ENCODE measurements at places on chromosomes 5 and 9.

DNA sequence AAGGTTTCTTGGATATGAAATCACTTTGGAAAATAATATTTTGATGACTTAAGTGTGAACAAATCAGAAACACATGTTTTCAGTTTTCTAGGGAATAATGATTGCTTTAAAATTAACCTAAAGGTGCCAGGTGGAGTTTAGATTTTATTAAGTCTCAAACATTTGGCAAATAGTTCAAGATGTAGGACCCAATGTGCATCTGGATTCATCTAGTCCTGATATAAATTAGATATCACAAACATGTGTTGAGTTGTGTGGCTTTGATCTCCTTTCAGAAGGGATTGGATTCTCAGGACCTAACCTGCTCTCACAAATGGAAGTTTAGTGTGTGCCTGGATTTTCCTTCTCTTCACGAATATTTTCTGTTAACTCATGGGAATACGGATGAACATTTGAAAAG is 291.4 kb upstream of the ISL1 start:
- no peak for DNase-seq

DNA sequence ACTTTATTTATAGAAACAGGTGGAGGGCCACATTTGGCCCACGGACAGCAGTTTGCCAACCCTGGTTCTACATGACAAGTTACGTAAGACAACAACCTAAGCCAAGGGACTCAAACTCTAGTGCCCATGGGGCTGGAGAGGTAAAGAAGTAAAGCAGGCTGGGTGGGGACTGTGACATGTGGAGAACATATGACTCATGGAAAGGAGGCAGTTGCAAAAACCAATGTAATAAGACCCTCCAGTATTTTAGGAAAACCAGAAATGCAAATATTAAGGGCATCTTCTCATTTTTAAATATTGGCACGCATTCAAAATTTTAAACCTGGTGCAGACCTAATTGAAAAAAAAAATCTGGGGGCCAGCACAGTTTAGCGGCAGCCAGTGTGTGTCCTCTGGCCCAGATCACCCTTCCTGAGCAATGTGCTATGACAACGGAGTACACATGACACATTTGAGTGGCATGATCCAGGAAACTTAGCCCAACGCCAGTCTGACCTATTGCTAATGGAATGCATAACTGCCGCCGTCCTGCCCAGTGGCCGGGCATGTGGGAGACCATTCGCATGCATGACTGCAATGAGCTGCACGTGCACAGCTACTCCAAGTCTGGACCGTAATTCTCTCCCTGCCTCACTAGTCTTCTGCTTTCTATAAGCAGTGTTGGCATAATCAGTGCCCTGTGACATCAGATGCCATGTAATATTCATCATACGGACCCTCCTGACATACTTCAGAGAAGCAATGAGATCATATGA is 97.2 kb downstream of the SH3TC2 start:
- no peak for DNase-seq

GRCh38 chr5:115501464-115502210 is 42.9 kb downstream of the FEM1C start:
- no peak for DNase-seq

- DNase-seq: no peak
Measured at GRCh38 chr9:35689542-35690293, at the start of gene TPM2. Gene TPM2, minus strand, starts transcription at chr9:35689925. Its CDS starts 108 bp downstream, at chr9:35689817.

- no peak for DNase-seq
Measured at GRCh38 chr9:3238236-3238635, 287.6 kb downstream of the RFX3 start.

DNA sequence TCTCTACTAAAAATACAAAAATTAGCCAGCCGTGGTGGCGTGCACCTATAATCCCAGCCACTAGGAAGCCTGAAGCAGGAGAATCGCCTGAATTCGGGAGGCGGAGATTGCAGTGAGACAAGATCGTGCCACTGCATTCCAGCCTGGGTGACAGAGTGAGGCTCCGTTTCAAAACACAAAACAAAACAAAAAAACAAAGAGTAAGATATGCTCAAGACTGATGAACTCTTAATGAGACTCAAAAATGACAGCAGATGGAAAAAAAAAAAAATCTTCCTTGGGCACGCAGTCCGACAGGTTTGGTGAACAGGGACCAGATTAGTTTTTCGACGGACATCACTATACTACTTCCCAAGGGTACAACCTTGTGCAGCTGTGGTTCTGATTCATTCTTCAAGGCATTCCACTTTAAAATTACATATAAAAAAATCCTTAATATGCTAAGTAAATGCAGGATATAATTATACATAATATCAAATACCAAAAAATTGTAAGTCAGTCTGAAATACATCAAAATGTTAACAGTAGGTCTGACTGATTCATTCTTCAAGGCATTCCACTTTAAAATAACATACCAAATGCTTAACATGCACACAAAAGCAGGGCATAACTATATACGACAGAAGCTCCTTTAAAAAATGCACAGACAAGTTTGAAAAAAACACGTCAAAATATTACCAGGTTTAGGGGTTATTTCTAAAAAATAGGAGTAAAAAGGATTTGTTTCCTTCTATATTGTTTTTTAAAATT is 12.3 kb downstream of the PSIP1 start:
- DNase-seq: no peak
